Astrocyte of the spinal cord (primary cell): ENCODE measurements at places on chromosomes 5 and 9.

GRCh38 chr9:89745601-89746376 lies 141.0 kb downstream of the GADD45G start:
- no peak for DNase-seq

GRCh38 chr5:133154274-133155075 lies 102.7 kb downstream of the HSPA4 start:
- DNase-seq = no peak

DNA sequence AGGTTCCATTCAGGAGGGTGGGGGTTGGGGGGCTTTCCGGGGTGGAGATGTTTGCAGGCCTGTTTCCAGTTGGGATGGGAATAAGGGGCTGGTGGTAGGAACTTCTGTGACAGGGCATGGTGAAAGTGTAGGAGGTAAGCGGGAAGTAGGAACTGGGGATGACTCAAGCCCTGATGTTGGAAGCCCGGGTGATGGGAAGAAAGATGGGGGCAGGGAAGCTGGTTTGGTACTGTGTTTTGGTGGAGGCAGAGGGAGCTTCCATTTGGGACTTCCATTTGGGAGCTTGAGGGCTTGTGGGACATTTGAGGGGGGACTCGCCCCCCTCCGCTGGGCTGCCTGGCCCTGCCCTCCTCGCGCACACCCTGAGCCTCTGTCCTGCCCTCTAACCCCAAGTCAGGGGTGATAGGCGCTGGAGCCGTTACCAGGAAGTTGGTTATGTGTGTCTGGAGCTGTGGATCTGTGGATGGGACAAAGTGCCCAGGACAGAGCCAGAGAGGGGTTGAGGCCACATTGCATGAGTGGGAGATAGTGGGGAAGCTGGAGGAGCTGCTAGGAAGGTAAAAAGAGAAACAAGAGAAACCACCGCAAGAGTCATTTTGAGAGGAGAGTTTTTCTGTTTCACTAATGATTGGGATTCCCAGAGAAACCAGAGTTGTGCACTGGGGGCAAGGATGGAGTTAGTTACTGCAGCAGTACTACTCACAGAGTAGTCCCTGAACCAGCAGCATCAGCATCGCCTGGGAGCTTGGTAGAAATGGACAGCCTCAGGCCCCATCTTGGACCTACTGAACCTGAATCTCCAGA lies 6.6 kb downstream of the RGS14 start:
- no peak for DNase-seq

DNA sequence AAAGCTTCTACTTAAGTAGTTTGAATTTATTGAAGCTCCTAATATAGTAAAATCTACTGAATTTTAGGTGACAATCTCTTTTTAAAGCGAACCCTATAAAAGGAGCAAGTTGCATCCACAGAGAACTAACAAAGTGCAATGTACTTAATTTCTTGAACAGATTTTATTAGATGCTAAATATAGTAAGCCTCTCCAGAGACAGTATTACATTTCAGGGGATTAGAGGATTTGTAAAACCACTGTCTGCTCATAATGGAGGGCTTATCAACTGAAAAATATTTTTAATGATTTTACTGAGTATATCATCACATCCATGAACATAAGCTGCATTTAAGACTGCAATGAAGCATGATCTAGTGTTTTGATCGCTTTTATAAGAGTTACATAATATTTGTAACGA lies 230.0 kb upstream of the EFNA5 start:
- no peak for DNase-seq

GRCh38 chr9:93952784-93953495 lies 2.2 kb downstream of the BARX1 start:
- DNase-seq = no peak

GRCh38 chr9:91065231-91066041 lies 263.8 kb downstream of the SYK start:
- DNase-seq = no peak

- DNase-seq = peak; percentile 27
Measured at GRCh38 chr9:35616681-35617459, 1.3 kb downstream of the CD72 start.

GRCh38 chr5:50962934-50963872 lies 296.8 kb downstream of the PARP8 start:
- peak; percentile 40 for DNase-seq
